Urinary bladder (tissue), 4 donors: ENCODE measurements at places on chromosomes 4 and X. TPM values are rescaled to one million over a fixed set of nuclear protein-coding genes. Genes with fewer than 3 reads are reported as not detected.

The CXCL6 gene
- not detected for polyA plus RNA-seq

The CTAG1A gene
- not detected for polyA plus RNA-seq

The ACE2 gene
- polyA plus RNA-seq = 0.37 TPM

The SMPX gene
- polyA plus RNA-seq = 3.6 TPM

The SETD7 gene
- polyA plus RNA-seq = 43.8 TPM

The TCEAL6 gene
- 0.44 TPM for polyA plus RNA-seq

The KCTD8 gene
- 0.13 TPM for polyA plus RNA-seq

The SPATA4 gene
- 0.29 TPM for polyA plus RNA-seq

The FRG2 gene
- polyA plus RNA-seq = not detected

The BTC gene
- 7.1 TPM for polyA plus RNA-seq

The BCAP31 gene
- 239 TPM for polyA plus RNA-seq
